Bone marrow (tissue), 2 donors: ENCODE measurements at places on chromosomes 7 and 10.

- DNase-seq: no peak
Measured at GRCh38 chr10:118955951-118956801, 73.3 kb upstream of the NANOS1 start.

- no peak for DNase-seq
Measured at GRCh38 chr10:97101166-97101940, 84.4 kb downstream of the SLIT1 start.

DNA sequence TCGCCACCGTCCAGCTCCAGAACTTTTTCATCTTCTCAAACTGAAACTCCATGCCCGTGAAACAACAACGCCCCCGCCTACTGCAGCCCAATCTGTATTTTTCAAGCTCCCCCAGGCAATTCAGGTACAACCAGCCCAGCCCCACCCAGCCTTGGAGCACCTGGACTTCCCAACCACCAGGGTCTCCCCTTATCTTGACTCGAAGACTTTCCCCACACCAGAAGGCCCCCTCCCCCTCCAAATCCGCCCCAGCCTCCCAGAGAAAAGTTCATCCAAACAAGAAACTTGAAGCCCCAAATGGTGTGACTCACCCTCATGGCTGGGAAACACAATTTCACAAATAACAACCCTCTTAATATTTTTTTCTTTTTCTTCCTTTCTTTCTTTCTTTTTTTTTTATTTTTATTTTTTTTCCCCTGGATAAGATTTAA, 10.6 kb downstream of the ZCCHC24 start:
- DNase-seq: no peak

DNA sequence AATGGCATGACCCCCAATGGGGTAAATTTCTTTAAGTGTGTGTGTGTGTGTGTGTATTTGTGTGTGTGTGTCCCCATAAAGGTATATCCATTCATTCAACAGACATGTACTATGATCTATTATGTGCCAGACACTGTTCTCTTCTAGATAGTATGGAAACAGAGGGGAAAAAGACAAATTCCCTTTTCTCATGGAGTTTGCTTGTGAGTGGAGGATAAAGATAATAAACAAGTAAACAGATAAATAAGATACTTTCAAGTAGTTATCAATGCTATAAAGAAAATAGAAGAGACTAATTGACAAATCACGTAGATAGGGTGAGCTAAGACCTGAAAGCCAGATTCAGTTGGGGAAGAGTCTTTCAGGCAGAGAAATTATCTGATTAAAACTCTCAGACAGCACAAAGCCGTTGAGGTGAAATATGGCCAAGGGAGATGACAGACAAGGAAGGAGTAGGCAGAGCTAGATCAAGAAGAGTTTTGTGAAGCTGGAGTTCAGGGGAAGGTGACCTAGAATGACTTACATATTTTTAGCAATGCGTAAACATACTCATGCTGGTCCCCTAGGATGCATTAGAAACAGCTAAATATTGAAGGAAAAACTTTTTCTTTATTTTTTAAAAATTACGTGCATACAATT, 45.2 kb upstream of the DMTF1 start:
- no peak for DNase-seq

DNA sequence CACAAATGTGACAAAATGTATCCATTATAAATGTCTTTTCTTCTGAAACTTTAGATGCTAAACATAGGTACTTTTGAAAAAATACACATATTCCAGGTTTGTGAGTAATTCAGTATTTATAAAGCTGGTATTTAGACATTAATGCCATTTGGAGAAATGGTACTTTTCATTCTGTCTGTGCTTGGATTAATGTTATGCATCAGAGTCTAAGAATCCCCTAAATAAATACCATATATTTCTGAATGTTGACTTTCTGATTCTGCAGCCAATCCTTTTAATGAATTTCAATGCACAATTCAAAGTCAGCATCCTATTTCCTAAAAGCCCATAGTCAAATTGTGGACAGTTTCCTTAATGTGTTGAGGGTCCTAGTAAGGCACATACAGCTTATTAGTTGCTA, 145.0 kb downstream of the DKK1 start:
- no peak for DNase-seq

DNA sequence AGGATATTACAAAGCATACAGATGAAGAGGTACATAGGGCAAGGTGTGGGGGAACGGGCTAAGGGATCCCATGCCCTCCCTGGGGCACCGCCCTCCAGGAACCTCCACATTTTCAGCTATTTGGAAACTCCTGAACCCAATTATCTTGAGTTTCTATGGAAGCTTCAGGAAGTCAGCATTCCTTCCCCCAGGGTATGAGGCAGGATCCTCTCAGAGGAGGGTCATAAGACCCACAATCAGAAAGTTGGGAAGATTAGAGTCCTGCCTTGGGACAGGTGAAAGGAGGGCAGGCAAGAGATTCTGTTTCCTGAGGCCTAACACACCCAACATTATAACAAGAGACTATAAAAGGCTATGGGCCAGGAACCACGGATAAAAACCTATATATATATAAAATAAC, 98.0 kb downstream of the RALA start:
- DNase-seq: no peak

GRCh38 chr10:47287805-47288204, 12.2 kb upstream of the GDF10 start:
- no peak for DNase-seq

GRCh38 chr10:126191192-126191591, 197.1 kb downstream of the ADAM12 start:
- DNase-seq: no peak

DNA sequence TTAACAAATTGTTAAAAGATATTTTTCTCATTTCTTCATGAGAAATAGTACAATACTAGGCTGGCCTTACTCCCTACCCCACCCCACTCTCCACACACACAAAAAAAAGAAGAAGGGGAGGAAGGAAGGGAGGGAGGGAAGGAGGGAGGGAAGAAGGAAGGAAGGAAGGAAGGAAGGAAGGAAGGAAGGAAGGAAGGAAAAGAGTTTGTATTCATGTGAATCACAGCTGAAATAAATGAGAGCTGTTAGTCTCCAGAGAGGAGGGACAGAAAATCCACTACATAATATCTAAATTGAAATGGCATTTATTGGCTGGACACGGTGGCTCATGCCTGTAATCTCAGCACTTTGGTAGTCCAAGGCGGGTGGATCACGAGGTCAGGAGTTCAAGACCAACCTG, 57.8 kb downstream of the SEMA3A start:
- DNase-seq: no peak

GRCh38 chr10:128879441-128880140, 587.5 kb upstream of the MGMT start:
- DNase-seq: no peak

GRCh38 chr7:6615723-6616555, 529 bp downstream of the ZNF853 start:
- no peak for DNase-seq

DNA sequence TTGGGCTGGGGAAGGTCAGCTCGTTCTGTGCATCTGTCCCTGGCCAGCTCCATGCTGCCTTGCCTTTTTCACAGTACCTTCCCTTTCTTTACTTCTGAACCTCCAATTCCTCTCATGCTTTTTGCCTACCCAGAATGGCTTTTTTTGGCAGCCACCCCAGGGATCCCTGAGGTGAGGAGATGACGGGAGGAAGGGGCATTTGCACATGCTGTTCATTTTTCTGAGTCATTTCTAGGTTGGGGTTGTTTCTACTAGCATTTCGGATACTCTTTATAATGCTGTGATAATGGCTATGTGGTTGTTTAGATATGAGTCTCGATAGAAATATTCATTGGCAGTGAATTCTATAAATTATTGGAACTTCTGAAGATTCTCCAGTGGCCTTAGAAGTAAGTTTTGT, 415.1 kb upstream of the FZD8 start:
- no peak for DNase-seq

DNA sequence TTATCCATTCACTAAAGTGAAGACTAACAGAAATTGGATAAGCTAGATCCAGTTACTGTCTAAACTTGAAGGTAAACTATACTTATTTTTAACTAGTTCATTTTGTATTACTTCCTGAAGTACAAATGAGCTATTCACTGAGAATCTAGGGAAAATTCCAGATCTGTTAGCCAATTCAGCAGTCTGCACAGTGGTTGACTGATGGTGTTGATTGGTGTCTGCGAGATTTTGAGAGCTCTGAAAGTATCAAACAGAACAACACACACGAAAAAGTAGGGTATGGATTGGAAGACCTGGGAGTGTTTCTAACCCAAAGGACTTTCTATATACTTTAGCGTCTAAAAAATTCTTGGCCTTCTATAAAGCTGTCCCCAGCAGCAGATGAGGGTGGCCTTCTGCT, 33.6 kb upstream of the AGR2 start:
- DNase-seq: no peak

- no peak for DNase-seq
Measured at GRCh38 chr10:120012566-120012965, 120.0 kb downstream of the SEC23IP start.

DNA sequence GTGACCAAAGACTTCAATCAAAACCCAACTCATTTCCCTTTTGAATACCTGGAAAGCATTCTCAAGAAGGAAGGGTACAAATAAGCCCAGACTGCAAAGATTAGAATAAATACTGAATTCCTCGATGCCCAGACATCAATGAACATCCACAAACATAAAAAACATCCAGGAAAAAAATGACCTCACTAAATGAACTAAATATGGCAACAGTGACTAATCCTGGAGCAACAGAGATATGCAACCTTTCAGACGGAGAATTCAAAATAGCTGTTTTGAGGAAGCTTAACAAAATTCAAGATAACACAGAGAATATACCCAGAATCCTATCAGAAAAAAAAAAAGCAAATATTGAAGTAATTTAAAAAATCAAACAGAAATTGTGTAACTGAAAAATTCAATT, 43.2 kb downstream of the PCLO start:
- no peak for DNase-seq

- DNase-seq: no peak
Measured at GRCh38 chr7:126150278-126150958, 1102.3 kb downstream of the GRM8 start.

GRCh38 chr7:78967046-78967445, 486.4 kb downstream of the MAGI2 start:
- DNase-seq: no peak

DNA sequence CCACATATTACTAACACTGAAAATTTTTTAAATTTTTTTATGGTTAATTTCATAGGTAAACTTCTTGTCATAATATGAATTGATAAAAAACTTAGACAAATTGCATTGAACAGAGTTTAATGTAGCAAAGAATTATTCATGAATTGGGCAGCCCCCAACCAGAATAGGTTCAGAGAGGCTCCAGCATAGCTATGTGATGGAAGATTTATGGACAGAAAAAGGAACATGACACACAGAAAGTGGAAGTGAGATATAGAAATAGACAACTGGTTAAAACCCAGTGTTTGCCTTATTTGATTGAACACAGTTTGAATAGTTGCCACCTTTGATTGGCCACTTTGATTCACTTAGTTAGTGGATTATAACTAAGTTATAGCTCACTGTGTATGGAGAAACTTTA, 87.2 kb downstream of the AHR start:
- DNase-seq: no peak

DNA sequence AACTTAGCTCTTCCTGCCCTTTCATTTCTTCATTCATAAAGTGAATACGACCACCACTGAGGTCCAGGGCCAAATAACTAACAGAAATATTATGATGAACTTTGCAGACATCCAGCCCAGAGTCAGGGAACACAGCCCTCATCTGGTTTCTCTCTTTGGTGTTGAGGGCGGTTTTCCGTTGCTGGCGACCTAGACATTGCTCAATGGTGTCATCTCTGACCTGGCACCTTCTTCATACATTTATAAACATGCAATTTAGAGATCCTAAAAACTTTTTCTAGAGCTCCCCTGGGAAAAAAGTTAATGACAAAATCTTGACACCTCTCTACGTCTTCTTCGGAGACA, 324 bp upstream of the TET1 start:
- DNase-seq: no peak

DNA sequence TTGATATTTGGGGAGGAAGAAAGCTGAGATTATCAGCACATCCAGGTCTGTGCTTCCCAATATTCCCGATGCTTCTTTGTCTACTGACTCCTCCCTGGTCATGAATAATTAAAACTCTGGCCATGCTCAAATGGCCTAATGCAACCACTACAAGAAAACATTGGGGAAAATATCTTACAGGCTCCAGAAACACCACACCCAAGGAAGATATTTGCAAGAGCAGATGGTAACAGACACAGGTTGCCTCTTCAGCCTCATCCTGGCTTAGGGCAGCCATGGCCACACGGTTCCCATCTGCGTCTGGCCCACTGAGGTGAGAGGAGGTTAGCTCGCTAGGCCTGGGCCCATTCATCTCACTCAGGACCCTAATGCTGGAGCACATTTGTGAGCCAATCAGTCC, 108.4 kb upstream of the SDK1 start:
- DNase-seq: no peak

DNA sequence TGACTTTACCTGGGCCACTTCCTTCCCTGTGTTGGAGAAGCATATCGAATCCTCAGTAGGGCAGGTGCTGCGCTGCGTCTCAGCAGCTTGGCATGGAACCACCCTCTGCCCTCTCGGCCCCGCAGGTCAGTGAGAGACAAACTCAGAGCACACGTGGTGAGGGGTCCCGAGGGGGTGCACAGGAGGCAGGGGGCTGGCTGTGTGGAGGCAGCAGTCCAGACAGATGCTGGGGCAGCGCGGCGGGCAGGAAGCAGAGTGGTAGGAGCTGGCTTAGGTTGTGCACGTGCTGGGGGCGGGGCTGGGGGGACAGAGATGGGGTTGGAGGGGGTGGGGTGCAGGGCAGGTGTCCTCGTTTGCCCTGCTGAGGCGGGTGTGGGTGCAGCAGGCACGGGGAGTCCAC, 33.1 kb downstream of the NUB1 start:
- DNase-seq: no peak

DNA sequence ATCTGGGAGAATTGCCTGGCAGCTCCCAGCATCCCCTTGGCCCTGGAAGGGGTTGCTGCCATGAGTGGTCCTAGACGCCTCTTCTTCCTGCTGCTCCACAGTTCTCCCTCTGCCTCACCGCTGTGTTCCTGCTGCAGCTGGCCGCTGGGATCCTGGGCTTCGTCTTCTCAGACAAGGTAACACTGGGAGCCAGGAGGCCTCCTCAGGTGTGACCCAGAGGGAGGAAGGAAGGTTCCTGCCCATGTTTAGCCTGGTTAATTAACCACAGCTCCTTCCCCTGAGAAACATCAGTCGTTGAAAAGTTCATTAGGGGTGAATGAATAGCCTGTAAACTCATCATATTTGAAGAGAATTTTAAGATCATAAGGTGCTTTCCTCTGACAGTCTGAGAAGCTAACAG, 18.2 kb downstream of the TSPAN33 start:
- DNase-seq: no peak

DNA sequence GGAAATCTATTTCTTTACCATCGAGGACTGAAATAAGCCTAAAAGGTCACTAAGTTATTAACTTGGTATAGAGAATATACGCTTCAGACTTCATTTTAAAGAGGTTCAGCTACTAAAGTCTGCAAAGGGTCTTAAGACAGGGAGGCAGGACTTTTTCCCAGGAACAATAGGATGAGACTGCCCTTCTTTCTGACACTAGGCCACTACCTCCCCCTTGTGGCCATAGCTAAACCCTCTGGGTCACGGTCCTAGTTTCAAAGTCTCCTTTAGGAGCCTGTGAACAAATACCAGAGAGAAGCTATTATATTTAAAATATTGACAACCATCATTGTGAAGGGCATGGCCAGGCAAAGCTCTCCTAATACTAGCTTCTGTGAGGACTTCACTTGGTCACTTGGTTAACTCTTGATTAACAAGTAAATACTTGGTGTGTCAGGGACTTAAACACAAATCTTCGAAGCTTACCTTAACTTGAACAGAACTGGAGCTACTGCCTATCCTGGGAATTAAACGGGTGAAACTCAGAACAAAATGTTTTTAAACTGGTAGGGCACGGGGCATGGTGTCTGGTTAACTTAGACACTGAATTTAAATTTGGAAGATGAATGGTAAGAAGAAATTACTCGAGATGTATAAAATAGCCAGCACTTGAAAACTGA, 75.6 kb downstream of the CCDC6 start:
- DNase-seq: no peak
